Kasumi-1 (cell line): ENCODE measurements at places on chromosomes 1 and 21.

DNA sequence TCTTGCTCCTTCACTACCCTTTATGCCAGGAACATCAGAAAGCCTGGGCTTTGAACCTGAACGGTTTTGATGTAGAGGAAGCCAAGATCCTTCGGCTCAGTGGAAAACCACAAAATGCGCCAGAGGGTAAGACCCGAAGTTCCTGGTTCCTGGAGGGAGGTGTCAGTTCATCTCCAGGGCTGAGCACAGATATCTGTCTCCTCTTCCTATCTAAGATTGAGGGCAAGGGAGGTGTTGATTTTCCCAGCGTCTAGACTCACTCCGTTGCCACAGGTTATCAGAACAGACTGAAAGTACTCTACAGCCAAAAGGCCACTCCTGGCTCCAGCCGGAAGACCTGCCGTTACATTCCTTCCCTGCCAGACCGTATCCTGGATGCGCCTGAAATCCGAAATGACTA, 915 bp downstream of the CDC20 start:
- no peak for DNase-seq

DNA sequence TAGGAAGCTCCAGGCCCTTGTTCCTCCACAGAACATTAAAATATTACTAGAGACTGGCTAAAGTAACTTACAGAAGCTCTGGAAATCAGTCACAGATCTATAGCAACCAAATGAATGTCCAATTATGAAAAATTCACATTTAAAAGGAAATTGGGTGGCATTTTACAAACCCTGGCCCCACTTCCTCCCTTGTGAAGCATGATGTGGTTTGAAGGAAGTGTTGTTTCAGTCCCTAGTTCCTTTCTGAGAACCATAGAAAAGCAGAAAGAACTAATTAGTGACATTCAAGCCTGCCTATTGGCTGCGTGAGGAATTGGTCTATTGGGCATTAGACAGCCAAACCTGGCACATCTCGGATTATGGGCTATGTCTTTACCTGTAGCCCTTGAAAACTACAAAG, 649.7 kb upstream of the NEGR1 start:
- DNase-seq: peak; percentile 40

DNA sequence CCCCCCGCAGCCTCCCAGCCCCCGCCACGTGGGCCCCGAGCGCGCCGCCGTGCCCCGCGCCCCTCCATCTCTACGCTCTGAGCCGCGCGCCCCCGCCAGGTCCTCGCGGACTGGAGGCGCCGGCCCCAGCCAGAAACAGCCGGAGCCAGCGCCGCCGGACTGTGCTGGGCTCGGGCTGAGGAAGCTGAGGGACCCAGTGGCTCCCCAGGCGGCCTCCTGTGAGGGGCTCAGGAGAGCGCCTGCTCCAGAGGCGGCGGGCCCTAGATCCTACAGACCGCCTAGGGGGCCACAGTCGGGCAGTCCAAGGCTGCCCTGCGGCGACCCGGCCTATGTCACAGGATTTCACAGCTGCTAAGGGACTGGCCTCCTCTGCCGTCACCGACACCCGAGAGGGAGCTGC, 82.1 kb downstream of the NENF start:
- DNase-seq: no peak

DNA sequence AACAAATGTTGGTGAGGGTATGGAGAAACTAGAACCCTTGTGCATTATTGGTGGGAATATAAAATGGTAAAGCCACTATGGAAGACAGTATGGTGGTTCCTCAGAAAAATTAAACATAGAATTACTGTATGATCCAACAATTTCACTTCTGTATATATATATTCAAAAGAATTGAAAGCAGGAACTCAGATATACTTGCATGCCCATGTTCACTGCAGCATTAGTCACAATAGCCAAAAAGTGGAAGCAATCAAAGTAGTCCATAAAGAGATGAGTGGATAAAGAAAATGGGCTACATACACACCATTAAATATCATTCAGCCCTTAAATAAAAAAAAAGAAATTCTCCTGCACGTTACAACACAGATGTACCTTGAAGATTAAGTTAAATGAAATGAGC, 34.1 kb downstream of the ABL2 start:
- no peak for DNase-seq

DNA sequence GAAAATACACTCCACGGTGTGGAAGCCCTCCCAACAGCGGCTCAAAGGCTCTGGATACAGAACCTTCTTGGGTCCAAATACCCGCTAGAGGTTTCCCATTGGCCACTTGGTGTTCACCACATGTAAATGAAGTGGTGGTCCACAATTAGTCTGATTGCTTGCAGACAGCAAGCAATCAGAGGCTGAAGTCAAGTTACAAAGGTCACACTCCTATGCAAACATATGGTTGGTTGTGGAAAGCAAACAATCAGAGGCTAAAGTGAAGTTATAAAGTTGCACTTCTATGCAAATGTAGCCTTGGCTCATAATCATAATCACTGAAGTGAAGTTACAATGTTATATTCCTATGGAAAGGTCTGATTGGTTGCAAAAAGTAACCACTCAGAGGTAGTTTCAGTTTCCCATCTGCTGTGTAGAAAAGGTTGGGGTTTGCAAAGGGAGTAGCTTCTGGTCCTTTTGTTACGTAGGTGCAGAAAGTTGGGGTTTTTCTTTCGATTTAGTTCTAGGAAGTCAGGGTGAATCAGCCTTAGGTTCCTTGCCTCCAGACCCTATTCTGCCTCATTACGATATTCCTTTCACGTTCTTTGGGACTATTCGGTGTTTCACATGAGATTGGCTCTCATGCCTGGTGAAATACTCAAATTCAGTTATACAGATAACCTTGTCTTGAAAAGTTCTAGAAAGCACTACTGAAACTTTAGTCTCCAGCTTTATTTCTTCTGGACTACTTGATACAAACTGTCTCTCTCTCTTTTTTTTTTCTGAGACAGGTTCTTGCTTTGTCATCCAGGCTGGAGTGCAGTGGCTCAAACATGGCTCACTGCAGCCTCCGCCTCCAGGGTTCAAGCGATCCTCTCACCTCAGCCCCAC, 36.7 kb upstream of the MTF2 start:
- DNase-seq: no peak

- no peak for DNase-seq
These were observed 63.6 kb upstream of the CTTNBP2NL start for GRCh38 chr1:112332176-112333150.

DNA sequence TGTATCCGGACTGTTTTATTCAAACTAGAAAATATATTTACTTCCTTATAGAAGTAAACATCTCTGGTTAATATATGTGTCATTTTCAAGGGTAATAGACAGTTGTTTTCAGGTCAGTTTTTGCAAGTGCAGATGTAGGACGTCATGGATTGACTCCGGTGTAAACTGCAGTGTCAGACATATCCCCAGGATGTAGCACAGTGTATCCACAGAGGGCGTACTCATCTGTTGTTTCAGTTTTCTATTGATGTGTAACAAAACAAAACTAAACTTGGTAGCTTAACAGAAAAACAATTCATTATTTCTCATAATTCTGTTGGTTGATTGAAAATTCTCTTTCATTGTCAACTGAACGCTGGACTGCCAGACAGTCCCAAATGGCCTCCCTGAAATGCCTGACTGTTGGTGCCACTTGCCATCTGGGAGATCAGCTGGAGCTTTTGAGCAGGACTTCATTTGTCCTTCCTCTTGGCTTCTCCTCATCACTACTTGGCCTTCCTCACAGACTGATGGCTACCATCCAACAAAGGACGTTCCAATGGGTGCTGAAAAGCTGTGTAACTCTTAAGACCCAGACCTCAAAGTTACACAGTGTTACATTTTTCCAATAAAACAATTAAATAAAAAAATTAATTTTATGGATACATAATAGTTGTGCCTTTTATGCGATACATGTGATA, 181.6 kb downstream of the NCAM2 start:
- no peak for DNase-seq

- peak; percentile 61 for DNase-seq
These were observed 736 bp upstream of the ZMPSTE24 start for GRCh38 chr1:40257313-40257687.

GRCh38 chr1:66182551-66183178, 351.3 kb upstream of the SGIP1 start:
- no peak for DNase-seq

GRCh38 chr1:36446746-36447145, 3.5 kb downstream of the OSCP1 start:
- no peak for DNase-seq

GRCh38 chr1:180670681-180671080, 38.9 kb downstream of the XPR1 start:
- DNase-seq: no peak

DNA sequence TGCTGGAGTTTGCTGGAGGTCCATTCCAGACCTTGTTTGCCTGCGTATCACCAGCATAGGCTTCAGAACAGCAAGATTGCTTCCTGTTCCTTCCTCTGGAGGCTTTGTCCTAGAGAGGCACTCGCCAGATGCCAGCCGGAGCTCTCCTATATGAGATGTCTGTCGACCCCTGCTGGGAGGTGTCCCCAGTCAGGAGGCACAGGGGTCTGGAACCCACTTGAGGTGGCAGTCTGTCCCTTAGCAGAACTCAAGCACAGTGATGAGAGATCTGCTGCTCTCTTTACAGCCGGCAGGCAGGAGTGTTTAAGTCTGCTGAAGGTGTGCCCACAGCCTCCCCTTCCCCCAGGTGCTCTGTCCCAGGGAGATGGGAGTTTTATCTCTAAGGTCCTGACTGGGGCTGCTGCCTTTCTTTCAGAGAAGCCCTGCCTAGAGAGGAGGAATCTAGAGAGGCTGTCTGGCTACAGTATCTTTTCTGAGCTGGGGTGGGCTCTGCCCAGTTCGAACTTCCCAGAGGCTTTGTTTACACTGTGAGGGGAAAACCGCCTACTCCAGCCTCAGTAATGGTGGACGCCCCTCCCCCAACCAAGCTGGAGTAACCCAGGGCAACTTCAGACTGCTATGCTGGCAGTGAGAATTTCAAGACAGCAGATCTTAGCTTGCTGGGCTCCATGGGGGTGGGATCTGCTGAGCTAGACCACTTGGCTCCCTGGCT, 205.0 kb downstream of the GPR52 start:
- no peak for DNase-seq

DNA sequence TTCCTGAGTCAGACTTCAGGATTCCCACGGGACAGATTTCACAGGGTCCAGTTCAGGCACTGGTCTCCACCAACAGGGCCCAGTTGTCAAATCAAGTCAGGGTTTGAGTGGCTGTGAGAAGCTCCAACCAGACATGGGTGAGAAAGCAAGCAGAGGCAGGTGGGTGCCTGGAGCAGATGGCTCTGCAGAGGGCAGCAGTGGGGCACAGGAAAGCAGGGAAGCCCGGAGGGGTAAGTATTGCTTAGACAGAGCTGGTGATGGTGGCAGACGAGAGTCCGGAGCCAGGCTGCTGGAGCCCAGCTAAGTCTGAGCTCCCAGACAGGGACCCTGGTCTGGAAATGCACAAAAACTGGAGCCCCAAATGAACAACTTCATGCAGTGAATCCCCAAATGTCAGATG, 40.4 kb downstream of the RIMS3 start:
- DNase-seq: no peak

DNA sequence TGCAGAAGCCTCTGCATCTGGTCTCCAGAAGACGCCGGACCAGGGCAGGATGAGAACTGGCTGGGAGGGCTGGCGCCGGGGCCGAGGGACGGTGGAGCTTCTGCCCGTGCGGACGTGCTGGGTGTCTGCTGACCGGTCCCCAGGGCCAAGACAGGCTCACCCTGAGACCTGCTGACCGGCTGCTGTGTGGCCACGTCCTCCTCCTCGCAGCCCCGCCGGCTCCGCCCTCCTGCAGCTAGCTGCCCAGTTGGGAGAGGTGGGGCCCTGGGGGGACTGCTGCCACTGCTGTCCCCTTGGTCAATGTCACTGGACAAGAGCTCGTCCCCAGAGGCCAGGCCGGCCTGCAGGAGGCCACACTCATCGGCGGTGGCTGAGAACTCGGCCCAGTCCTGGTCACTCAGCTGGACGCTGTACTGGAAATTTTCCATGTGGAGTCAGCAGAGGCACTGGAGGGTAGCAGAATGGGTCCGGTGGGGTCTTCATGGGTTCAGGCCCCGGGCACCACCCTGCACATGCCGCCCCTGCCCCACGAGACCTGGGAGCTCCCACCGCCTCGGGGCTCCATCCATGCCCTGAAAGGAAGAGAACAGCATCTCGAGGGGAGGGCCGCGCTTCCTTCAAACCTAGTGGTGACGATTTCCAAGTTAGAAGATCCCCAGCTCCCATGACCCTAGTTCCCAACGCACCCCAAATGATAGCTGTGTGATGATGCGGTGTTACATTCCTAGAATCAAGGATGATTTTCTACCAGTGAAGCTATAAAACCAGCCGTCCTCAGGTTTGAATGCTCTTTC, 1.1 kb downstream of the PERM1 start:
- no peak for DNase-seq

- no peak for DNase-seq
These were observed 125.1 kb upstream of the MAGI3 start for GRCh38 chr1:113265196-113265595.

DNA sequence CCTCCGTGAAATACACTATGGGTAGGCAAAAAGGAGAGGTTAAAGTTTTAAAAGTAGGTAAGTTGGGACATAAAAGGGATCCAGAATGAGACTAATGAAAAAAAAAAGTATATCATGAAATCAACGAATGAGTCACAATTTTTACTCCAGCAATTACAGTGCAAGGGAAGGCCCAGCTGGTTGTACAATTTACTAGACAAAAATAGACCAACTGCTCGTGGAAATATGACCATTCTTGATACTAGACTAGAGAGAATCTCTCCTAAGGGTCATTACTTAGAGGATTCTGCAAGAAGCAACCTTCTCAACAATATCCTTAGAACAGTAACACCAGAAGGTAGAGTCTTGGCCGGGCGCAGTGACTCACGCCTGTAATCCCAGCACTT, 55.1 kb upstream of the EFHD2 start:
- no peak for DNase-seq

- peak; percentile 4 for DNase-seq
These were observed 26.3 kb upstream of the BCAR3 start for GRCh38 chr1:93707956-93708355.
